ENCODE measurements at places on chromosomes 3 and 15.

DNA sequence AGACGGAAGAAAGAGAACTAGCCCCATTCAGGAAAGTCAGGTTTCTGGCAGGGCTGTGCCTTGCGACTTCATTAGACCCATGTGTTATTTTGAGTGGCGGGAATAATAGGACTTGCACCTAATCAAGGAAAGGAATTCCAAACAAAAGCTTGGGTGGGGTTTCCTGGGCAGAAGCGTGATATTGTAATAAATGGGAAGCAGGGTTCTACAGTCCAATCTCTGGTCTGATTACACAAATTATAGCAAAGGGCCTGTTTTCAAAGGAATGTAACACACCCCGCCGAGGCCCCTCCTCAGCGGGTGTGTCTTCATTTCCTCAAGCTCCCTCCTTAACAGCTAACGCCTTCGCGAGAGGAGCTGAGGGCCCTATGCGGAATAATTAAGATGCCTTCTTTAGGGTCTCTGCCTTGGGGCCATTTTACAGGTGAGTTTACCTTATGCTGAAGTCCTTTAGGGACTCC lies 396.0 kb upstream of the C2CD4B start:
- DNase-seq, result no peak

DNA sequence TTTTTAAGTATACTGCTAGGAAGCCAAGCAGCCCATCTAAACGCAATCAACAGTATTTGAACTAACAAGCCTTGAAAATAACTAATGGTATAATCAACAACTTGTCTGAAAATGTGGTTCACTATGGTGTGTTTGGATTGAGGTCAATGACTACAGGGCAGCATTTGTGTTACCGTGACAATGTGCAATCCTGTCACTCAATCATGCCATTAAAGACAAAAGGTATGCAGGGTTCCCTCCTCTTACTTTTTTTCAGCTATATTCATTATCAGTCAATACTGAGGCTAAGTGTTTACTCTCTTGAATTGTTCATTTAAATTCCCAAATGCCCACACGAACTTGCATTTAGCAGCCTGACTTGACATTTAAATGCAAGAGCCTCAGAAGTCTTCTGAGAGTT lies 1099.3 kb upstream of the EPHA6 start:
- no peak for DNase-seq

DNA sequence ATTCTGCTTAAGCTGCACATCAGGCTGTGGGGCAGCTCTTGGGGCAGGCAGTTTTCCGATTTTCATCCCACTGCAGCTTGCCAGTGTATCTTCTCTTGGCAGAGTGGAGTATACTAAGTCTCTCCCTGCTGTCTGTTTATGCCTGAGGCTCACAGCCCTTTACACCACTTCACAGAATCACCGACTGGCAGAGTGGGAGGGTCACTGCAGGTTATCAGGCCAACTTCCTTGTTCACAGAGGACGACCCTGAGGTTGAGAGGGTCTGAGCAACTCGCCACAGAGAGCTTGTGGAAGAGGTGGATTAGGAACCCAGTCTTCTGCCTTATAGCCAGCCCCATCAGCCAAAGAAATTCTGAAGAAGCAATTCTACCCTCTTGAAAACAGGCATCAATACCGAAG lies 30.9 kb downstream of the KIF9 start:
- DNase-seq, result no peak

DNA sequence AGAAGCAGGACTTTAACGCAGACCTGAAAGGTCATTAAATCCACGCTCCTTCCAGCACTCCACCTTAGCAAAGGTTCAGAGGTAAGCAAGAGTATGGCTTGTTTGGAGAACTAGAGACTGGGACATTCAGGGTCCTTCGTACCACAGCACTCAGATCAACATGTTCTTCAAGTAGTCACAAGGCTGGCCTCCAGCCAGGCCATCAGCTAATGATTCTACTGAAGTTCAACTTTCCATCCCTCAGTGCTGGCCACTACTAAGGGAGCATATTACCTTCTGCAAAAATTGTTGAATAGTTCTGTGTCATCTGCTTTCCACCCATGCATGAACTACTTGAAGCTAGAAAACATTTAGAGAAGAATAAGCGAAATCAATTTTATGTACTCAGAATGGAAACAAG lies 17.6 kb downstream of the CD200R1L start:
- no peak for DNase-seq

DNA sequence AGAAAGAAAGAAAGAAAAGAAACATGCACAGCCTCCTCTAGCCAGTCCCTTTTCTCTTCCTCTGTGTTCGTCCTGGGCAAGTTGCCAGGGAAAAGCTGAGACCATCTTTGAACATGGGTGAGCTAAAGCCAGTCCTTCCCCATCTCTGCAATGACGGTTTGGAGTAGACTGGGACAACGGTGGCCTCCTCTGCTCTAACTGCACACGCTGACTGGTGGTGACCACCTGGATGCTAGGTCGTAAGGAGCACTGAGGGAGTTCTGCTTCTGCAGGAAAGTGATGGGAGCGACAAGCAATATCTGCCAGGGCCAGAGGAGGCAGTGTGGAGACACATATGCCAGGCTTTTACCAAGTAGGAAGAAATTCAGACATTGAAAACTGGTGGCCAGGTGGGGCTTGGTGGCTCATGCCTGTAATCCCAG lies 111.7 kb downstream of the NUP210 start:
- DNase-seq, result peak; percentile 76

DNA sequence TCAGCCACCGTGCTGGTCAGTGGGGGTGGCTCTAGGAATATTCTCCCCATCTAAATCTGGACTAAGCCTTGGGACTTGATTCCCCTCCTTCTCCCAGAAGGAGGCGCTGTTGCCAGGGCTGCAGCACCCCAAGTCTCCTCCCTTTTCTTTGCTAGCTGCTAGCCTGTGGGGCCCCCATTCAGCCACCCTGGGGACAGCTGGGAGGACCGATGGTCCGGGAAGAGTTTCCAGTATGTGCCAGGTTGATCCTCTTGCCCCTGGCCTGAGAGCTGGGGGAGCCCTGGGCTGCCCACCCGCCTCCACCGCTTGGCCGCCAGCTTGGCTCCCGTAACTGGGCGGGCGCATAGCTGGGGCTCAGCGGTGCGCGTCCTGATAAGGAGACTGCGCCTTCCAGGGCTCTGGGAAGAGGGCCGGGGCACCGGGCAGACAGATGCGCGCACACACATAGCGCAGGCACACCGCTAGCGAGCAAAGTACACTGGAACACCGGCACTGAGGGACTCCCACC lies 4.2 kb downstream of the SMAD6 start:
- peak; percentile 11 for DNase-seq

DNA sequence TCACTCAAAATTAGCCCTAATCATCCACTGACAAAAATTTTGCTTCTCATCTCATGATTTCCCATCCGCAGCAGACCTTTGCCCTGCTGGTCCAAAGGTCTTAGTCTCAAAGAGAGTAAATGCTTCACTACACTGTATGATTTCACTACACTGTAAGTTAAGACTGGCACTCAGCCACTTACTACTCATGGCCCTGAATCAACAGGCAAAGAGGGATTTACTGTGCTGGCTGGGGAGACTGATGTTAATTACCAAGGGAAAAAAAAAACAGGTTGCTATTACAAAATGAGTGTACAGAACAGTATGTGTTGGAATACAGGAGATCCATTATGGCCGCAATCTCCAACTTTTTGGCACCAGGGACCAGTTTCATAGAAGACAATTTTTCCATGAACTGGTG lies 214.8 kb downstream of the ZMAT3 start:
- DNase-seq, result no peak

GRCh38 chr3:188693435-188693834 lies 478.3 kb upstream of the TPRG1 start:
- no peak for DNase-seq

DNA sequence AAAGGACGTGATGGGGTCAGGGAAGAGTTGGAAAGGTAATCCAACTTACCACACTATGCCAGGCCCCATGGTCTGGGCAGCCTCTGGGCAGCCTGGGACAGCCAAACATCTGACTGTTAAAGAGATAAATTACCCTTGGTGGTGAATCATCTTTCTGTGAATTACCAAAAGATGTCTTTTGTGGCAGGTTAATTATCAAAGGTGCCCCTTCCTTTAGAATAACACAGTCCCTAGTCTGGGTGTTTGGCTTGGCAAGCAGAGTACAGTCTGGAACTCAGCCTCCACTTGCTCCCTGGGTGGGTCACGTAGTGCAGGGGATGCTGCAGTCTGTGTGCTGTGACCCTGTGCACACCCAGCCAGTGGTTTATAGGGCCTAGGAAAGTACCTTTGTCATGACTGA lies 113.1 kb downstream of the ZNF621 start:
- DNase-seq, result no peak

DNA sequence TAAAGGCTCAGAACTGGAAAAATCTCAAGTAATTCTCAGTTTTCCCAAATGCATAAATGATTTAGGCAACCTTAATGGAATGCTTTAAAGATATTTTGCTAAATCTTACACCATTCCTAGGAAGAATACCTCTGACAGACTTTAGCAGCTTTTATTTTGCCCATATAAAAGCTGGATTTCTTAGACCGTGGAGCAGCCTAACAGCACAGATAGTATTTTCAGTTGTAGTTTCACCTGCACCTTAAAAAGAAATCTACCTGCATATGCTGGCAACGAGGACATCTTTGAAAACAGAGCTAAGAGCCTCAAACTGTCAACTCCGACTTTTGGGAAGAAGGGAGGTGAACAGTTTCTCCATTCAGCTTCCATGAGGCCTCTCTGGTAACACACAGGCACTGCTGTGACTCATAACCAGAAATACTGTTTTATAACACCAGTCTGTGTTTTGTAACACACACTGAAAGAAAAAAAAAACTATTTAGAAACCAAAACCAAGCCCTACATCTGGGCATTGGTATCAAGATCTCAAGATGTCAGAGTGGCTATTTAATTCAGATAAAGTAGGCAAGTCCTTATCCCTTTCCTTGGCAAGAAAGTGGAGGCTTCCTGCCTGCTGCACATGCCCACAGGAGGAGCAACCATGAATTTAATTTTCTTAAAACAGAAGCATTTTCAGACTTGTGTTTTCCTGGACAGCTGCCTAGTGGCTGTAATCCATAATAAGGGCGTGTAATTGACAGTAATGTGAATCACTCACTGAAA lies 181.5 kb upstream of the ICE2 start:
- no peak for DNase-seq

- no peak for DNase-seq
These were observed 55.3 kb downstream of the BBX start for GRCh38 chr3:107578091-107578490.

DNA sequence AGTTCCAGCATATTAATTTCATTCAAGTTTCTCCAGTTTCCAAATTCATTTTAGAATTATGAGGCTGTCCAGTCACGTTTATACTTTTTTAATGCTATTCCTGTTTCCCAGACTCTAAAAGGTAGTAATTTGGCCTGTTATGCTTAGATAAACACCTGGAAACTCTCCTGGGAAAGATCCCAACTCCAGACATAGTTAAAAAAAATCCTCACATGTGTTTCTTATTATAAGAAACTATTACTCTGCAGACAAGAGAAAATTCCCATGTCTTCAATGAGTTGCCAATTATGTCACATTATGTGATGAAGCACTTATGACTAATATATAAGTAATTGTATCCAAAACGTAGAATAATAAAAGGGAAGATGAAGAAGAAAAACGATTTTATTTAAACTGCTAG lies 137.1 kb upstream of the TMC3 start:
- no peak for DNase-seq

DNA sequence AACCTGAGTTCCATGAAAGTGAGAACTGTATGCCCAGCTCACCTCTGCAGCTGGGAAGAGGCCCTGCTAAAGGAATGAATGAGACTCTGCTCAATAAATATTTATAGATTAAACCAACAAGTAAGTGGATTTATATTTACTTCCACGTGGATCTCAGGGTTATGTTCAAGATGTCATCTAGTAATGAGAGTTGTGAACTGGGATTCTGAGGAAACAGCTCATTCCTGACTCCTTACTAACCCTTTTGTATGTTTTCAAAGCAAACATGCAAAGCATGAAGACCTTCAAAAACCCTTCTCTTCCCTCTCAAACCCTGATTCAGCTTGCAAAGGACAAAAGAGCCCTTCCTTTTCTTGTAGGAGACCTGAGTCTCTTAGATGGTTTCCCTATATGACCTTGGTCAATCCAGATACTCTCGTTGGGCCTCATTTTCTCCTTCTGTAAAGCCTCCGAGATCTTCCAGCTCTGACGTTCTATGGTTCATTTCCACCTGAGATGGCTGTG lies 53.4 kb downstream of the LSM3 start:
- no peak for DNase-seq

DNA sequence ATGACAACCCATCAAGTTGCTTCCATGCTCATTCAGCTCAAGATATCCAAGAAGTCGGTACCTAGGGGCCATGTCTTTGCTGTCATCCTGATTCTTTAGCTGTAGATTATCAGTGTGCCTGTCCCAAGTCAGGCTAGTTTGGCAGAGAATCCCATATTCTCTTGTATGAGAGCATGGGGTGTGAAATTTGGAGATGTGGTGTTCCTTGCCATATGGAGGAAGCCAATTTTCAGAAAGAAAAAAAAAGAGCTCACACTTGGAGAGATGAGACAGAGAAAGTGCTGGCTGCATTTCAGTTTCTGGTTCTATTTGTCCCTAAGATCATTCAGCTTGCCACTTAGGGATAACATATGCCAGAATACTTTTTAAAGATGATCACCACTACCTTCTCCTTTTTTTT lies 52.3 kb upstream of the SLC4A7 start:
- no peak for DNase-seq

- DNase-seq, result no peak
These were observed 152.9 kb downstream of the MECOM start for GRCh38 chr3:169510693-169511010.

GRCh38 chr3:127978636-127979035 lies 63.6 kb downstream of the KBTBD12 start:
- no peak for DNase-seq

GRCh38 chr15:40332113-40332781 lies 8.5 kb downstream of the CCDC9B start:
- no peak for DNase-seq

DNA sequence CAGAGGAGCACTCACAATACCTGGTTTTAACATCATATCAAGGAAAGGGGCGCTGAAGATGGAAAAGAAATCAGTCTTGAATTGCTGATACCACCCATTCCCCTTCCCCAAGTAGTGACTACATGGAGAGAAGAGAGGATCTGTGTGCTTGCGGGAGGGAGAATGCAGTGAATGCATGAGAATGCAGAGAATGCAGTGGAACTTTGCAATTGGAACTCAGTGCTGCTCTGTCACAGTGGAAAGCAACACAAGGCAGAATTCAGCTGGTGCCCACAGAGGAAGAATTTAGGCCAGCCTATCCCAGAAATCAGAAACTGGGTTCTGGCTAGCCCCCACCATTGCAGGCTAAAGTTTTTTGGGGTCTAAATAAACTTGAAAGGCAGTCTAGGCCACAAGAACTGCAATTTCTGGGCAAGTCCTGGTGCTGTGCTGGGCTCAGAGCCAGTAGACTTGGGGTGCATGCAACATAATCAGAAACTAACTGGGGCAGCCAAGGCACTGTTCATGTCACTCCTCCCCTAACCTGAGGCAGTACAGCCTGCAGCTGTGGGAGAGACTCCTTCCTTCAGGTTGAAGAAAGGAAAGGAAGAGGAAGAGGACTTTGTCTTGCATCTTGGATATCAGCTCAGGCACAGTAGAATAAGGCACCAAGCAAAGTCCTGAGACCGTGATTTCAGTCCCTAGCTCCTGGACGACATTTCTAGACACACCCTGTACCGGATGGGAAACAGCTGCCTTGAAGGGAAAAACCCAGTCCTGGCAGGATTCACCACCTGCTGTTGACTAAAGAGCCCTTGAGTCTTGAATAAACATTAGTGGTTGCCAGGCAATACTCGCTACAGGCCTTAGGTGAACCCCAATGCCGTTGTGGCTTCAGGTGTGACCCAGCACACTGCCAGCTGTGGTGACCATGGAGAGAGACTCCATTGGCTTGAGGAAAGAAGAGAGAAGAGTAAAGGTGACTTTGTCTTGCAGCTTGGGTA lies 329.3 kb downstream of the TBL1XR1 start:
- peak; percentile 82 for DNase-seq

Data from body of pancreas (tissue), 4 donors.